ENCODE measurements at places on chromosomes 5 and 9.

- DNase-seq: no peak
Observed at GRCh38 chr5:100448111-100448528, 87.1 kb upstream of the FAM174A start.

GRCh38 chr9:114894206-114894605, 36.2 kb downstream of the TNFSF8 start:
- DNase-seq: no peak

GRCh38 chr5:142500227-142500905, 175.5 kb upstream of the SPRY4 start:
- no peak for DNase-seq

DNA sequence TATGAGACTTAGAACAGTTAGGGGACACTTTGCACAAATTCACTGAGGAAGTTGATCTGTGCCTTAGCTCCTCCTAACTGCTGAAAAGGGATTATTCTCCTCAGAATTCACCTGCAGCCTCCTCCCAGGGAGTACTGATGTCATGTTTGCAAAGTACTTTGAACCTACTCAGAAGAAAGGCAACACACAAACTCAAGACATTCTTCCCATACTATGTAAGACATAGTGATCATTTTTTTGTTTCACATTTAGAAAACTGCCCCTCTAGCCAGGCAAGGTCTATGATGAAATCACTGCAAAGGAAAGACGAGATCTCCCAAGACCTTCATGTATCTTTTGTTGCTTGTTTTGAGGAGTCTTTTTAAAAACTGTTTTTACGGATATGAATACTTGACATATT, 10.6 kb upstream of the VLDLR start:
- DNase-seq: no peak

DNA sequence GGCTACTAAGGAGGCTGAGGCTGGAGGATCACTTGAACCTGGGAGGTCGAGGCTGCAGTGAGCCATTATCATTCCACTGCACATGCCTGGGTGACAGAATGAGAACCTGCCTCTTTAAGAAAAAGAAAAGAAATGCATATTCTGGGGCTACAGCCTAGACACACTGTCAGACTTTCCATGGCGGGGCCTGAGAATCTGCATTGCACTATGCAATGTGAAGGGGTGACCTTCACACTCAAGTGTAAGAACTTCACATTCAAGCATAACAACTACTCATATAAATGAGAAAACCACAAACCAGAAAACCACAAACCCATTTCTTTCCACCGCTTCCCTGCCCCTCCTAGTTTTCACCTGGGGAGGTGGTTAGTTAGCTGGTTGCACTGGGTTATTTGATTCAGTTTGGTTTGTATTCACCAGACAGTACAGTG, 18.0 kb upstream of the FBP2 start:
- no peak for DNase-seq

DNA sequence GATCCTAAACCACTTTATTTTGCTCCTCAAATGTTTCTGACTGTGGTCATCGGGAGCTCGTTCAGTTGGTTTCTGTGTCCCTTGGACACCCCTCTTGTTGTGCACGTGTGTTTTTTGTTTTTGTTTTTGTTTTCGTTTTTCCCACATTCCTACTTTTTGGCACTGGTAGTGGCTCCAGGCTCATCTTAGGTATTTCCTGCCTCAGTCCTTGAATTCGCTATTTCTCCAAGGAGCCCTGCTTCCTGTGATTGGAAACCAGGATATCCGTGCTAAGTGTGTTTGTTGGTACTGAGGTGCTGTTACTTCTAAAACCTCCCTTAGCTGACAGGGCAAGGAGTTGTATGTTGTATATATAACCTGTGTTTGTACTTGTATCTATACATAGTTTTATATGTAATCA, 5.9 kb downstream of the HMCN2 start:
- DNase-seq: no peak

- no peak for DNase-seq
Observed at GRCh38 chr5:56457887-56458812, 225.0 kb upstream of the ANKRD55 start.

- DNase-seq: no peak
Observed at GRCh38 chr5:54230936-54231685, 79.3 kb downstream of the ARL15 start.

DNA sequence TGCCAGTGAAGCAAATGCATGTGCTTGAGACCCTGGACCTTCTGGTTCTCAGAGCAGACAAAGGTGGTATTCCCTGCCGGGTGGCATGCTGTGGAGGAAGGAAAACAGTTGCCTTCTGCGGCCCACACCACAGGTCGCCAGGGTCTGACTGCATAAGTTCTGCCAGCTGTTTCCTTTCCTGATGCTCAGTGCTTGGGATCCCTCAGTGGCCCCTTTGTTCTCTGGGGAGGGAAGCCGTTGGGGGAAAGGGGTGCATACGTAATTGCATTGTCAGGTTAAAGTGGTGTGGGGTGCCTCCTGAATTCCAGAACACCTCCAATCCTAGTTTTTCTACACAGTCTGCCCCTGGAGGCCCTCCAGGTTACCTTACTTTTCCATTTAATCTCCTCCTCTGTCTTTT, 43.1 kb upstream of the SLC2A8 start:
- no peak for DNase-seq

DNA sequence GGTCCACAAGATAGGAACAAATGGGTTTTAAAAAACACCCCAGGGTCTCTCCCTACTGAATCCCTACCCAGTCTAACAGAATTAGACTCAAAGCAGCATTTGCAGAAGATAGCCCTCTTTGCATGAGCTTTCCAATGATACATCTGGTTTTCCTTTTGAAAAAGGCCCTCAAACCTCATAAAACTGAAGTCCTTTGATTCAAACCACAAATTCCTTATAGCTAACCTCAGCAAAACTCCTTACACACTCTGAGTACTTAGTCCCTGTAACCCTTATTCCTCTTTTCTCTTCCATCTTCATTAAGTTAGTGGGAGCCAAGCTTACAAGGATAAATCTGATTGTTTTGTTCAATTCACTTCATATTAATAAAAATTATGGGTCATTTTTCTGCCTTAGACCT, 90.5 kb upstream of the TNC start:
- no peak for DNase-seq

DNA sequence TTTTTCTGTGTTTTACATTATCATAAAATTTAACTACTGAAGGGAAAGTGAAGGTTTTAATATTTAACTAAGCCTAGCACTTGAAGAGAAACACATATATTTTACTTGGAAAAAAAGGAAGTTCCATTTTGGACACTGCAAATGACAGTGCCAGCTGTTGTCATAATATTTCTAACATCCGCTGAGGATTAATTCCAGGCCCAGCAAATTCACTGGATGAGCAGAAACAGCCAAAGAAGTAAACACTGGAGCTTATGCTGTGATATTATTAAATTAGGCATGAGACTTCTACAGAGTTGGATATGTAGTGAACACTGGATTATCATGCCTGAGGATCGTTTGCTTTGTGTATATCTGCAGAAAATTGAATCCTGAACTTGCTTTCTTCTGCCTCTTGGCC, 67.6 kb downstream of the GHR start:
- DNase-seq: no peak

DNA sequence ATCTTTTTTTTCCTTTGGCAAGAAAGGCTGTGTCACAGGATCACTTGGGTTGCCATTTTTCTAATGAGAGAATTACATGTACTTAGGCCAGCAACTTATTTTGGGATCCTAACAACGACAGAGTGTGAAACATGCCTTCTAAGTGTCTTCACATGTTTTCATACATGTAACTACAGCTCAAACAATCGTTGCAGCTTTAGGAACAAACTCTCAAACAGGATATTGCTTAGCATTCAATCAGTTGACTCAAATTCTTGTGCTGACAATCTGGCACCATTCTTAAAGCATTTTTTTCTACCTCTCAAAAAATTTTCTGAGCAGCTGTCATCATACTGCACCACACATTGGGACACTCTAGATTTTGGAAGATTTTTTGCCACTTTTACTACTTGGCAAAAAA, 435.5 kb downstream of the HINT1 start:
- no peak for DNase-seq

DNA sequence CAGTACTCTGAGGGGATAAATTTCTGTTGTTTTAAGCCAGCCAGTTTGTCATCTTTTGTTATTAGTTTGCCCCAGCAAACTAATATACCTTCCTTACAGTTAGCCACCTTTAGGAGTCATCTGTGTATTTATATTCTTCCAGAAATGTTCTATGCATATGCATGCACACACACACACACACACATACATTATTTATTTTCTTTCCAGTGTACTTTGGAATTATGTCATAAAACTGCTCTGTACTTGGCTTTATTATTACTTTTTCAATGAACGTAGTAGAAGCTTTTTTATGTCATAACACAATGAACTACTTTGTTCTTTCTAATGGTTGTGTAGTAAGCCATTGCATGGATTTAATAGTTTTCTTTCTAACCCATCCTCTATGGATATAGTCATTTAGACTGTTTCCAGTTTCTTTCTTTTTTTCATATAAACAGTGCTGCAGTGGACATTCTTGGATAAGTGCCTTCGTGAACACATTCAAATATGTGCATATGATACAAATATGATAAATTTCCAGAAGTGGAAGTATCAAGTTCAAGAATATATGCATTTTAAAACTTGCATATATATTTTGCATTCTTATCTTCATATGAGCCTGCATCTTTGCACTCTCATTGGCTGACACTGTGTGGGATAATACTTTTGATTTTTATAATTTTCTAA, 26.6 kb upstream of the DAB2 start:
- DNase-seq: no peak

DNA sequence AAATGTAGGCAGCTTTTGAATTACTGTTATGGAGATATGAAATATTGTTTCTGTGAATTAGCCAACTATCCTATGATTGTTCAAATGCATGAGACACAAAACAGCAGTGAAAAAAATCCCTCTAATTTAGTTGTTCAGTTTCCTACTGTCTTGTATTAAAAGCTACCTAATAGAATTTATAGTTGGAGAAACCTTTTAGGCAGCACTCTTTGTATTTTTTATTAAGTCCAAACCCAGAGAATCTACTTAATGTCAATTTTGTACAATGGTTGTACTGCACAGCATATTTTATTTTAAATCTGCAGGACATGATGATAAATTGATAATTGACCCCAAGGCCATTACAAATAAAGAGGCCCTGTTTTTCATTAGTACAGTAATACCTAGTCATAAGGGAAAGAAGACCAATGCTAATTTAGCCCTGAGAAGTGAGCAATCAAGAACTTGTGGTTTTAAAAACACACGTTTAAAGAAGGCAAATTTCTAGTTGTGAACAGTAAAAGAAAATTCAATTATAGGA, 607.5 kb downstream of the ISL1 start:
- DNase-seq: no peak

DNA sequence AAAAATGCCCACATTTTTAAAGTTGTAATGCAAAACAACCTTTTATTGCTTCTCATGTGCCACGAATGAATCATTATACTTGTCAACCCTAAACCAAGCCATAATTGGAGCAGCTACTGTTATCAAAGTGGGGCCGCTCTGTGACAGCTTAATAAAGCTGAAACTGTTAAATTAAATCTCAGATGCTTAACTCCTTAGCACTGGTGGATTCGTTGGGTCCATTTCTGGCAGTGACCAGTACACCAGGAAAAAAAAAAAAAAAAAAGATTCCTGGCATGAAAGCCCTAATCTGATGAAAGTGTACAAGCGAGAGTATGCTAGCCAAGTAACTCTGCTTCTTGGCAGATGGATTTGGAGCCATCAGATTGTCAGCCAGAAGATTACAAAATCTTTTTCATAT, 164.8 kb downstream of the ZSWIM6 start:
- DNase-seq: no peak

DNA sequence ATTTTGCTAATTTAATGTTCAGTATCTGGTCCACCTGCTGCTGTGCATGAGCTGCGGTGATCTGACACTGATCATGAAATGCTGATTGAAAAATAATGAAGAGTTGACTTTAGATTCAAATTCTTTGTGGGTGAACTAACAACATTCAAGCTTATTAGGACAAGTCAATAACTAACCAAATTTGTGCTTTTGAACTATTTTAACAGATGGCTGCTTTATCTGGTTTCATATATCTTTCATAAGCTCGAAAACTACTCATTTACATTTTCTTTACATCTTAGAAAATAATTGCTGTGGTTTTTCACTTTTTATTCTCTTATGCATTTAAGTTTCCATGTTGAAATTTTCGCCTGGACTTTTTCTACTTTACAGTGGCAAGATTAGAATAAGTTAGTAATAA, 274.8 kb upstream of the CCNG1 start:
- DNase-seq: no peak

DNA sequence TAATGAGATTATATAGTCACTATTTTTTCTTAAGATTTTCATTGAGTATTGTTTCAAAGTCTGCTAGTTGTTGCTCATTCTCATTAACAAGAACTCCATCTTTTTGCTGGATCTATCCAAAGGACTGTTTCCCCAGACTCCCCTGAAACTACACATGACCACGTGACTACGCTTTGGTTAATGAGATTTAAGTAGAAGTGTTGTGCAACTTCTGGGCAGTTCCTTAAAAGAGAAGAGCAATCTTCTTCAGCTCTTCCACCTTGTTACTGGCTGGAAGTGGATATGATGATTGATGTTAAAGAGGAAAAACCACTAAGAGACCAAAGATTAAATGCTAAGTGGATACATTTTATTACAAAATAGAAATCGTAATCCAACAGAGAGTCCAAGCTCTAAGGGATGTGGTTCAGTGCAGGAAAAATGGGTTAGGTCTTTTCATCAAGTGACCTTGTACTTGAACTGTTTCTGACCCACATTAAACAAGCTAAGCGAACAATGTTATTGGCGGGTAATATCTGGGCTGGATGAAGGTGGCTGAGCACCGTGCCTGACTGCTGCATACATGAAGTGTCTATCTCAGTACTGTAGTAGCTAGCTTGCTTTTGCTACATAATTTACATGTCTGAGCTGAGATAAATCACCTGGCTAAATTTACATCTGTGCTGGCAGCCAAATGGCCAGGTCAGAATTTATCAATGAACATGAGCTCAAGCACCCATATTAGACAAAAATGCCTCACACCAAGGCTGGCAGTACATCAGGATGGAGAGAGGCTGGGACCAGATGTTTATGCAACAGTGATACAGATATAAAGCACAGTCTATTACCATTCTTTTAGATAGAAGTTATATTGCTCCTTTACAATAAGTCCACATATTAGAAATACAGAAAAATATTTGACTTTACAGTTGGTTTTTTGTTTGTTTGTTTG, 7.5 kb upstream of the CTNNAL1 start:
- no peak for DNase-seq

DNA sequence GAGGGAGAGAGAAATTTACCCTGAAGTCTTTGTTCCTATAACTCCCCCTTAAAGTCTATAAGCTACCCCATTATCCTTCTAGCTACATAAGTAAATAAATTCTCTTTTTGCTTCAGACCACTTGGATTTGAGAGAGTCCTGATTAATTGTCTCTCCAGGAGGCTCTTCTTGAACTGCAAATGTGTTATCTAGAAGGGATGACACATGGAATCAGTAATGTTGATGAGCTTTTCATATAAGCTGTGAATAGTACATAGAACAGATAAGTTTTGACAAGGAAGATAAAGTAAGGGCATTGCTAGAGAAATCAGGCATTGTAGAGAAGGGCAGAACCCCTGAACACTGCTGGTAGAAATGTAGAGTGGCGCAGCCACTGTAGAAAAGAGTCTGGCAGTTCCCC, 42.5 kb upstream of the GNPDA1 start:
- DNase-seq: no peak
